ENCODE measurements at places on chromosomes 13 and 19. TPM values are rescaled to one million over a fixed set of nuclear protein-coding genes. Genes with fewer than 3 reads are reported as not detected.

The FCER2 gene
- not detected for total RNA-seq

DNA sequence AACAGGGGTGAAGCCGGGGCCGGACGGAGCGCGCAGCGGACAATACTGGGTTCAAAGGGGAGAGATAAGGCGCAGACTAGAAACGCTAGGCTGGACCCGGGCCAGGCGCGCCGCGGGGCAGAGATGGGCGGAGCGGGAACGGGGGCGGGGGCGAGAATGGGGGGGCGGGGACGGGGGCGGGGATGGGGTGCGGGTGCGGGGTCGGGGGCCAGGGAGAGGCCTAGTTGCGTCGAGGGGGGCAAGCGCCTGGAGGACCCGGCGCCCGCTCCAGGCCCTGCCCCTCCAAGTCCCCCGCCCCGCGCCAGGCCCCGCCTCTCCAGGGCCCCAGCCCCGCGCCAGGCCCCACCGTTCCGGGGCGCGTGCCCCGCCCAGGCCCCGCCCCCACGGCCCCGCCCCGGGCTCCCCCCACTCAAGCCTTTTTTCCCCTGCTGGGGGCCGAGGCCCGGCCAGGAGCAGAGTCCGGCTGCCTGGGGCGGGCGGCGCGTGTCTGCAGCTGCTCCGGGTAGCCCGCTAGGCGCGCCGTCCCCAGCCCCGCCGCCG lies at the start of gene CERS4:
Gene CERS4 (plus strand): TSS at position 449 of the 540 bp plus-strand sequence. CDS start 41,707 bp downstream, outside the sequence.
- no peak for DNase-seq

DNA sequence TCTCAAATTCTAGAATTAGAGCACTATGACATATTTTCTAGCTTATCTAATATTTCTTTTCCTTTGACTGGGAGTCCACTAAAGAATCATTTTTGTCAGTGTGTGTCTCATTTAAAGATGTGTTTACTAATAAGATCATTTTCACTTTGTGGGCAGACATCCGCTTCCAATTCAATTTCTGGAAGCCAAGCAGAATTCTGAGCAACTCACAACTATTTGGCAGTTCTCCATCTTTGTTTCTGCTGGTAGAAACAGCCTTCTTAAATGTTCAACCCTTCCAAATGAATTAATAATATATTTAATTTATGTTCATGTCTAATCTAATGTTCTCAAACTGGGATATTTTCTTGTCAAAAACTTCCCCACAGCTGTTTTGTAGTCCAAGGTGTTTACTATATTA lies 411.8 kb downstream of the KCTD12 start:
- DNase-seq, result no peak

The KCNJ14 gene
- total RNA-seq, result 0.71 TPM

All from LHCN-M2 (cell line).